ENCODE measurements at places on chromosomes 2 and 18. TPM values are rescaled to one million over a fixed set of nuclear protein-coding genes. Genes with fewer than 3 reads are reported as not detected.

The CAVIN2 gene
- total RNA-seq: 10.3 TPM

The PSD4 gene
- total RNA-seq: 9.3 TPM

The NFE2L2 gene
- 59.8 TPM for total RNA-seq

The IHH gene
- total RNA-seq: 0.21 TPM

The NEB gene
- total RNA-seq: 0.34 TPM

The ANKRD30B gene
- not detected for total RNA-seq

The LRP2 gene
- under 0.01 TPM for total RNA-seq

The CDK5R2 gene
- total RNA-seq: 2.2 TPM

The ANTXR1 gene
- total RNA-seq: 112 TPM

The ST6GAL2 gene
- 19.4 TPM for total RNA-seq

The ZSWIM2 gene
- total RNA-seq: not detected

The CCL20 gene
- 4.4 TPM for total RNA-seq

The LYG2 gene
- total RNA-seq: not detected

The UCN gene
- 2.3 TPM for total RNA-seq

The CTNNA2 gene
- total RNA-seq: 0.25 TPM

The MALT1 gene
- total RNA-seq: 12.0 TPM

The CERKL gene
- 0.19 TPM for total RNA-seq

The HOXD3 gene
- total RNA-seq: 0.27 TPM

The ALPG gene
- not detected for total RNA-seq

The DNAJC5G gene
- total RNA-seq: not detected

The SP9 gene
- total RNA-seq: 2.4 TPM

The SLC5A7 gene
- total RNA-seq: not detected

The TXNDC2 gene
- total RNA-seq: 0.21 TPM

The NOSTRIN gene
- total RNA-seq: 1.6 TPM

The TDRD15 gene
- total RNA-seq: not detected

The ALK gene
- total RNA-seq: not detected

The DCDC2C gene
- total RNA-seq: 0.36 TPM

The GKN1 gene
- total RNA-seq: 0.73 TPM

The CELF4 gene
- not detected for total RNA-seq

The C2orf92 gene
- 0.35 TPM for total RNA-seq

The MAP3K19 gene
- total RNA-seq: not detected

The EHD3 gene
- total RNA-seq: 10.4 TPM

The TBR1 gene
- not detected for total RNA-seq

The ITGA6 gene
- 44.9 TPM for total RNA-seq

The SLC9A2 gene
- total RNA-seq: 3.2 TPM

The PLEKHA3 gene
- total RNA-seq: 18.9 TPM

The CYP27A1 gene
- total RNA-seq: 0.14 TPM

The ME2 gene
- total RNA-seq: 38.0 TPM

The SCYGR3 gene
- total RNA-seq: not detected

The SLC9A4 gene
- total RNA-seq: not detected

The GATA6 gene
- 2.8 TPM for total RNA-seq

The TCF23 gene
- not detected for total RNA-seq

The DSC3 gene
- 1.8 TPM for total RNA-seq

The NTSR2 gene
- not detected for total RNA-seq

Measured in A549 treated with CpdA at 1 μM for 4 hours (cell line).